Tibial nerve (tissue), 4 donors: ENCODE measurements at places on chromosomes 11 and 22. TPM values are rescaled to one million over a fixed set of nuclear protein-coding genes. Genes with fewer than 3 reads are reported as not detected.

The SOX10 gene
- total RNA-seq = 59.9 TPM

The LMNTD2 gene
- 1.3 TPM for total RNA-seq

The ADM2 gene
- total RNA-seq = not detected

The CCDC15 gene
- total RNA-seq = 3.1 TPM

The SYT7 gene
- 2.5 TPM for total RNA-seq

The MS4A12 gene
- not detected for total RNA-seq
